ENCODE measurements at places on chromosomes 13 and 19.

DNA sequence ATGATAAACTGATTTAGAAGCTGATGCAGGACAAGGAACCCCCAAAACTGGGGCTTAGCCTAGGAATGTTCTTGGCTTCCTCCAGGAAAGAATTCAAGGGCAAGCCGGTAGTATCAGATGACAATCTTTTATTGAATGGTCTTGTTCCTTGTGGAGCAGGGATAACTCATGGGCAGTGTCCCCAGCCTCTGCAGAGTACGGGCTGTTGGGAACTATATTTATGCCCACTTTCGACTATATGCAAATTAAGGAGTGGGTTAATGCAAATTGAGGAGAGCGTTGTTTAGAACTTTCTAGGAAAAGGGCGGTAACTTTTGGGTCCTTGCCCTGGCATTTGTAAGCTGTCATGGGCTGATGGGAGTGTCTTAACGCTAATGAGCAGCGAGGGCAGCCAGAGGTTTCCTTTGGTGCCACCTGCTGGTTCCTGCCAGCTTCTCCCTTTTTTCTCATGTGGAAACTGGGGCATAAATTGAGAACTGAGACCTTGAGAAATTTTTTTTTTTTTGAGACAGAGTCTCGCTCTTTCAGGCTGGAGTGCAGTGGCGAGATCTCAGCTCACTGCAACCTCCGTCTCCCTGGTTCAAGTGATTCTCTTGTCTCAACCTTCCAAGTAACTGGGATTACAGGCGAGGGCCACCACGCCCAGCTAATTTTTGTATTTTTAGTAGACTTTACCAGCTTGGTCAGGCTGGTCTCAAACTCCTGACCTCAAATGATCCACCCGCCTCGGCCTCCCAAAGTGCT lies 79.4 kb upstream of the ABCC4 start:
- H3K27ac ChIP-seq = no peak overlapping the region
- H3K36me3 ChIP-seq = no peaks in the 10 kb centered on the region
- H3K4me3 ChIP-seq = no peak overlapping the region

DNA sequence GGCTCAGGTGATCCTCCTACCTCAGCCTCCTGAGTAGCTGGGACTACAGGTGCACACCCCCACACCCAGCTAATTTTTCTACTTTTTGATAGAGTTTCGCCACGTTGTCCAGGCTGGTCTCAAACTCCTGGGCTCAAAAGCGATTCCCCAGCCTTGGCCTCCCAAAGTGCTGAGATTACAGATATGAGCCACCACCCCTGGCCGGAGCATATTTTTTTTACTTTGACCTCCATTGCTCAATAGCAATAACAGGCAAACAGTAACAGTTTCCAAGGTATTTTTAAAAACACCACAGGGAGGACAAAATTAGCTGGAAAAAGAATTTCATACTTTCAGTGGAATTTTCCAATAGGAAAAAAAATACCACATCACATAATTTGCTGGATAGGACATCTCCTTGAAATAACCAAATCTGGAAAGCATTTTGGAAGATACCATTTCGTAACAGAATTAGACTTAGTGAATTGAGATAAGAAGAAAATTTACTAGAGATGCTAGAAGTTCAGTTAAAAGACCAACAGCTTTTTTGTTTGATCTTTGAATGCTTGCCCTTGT lies 5.2 kb downstream of the DUXA start:
- no peak overlapping the region for H3K27ac ChIP-seq
- H3K27me3 ChIP-seq = peaks cover 2% of the 10 kb centered on the region
- no peak overlapping the region for H3K4me3 ChIP-seq
- DNase-seq = no peak

DNA sequence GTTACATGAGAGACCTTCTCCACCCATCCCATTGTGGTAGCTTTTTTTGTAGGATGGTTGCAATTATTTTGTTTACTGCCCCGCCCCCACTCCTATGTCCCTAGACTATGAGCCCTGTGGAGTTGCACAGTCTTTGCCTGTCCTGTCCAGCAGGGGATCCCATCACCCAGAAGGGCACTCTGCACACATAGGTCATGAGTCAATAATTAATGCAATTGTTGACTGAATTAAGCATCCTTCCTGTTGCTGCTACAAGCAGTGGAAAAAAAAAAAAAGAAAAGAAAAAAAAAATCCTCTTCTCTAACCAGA lies 14.2 kb downstream of the C19orf81 start:
- H3K4me1 ChIP-seq = peaks cover 4% of the 10 kb centered on the region
- H3K27ac ChIP-seq = no peak overlapping the region
- peaks cover 40% of the 10 kb centered on the region for H3K27me3 ChIP-seq
- DNase-seq = no peak
- no peak overlapping the region for H3K4me3 ChIP-seq

DNA sequence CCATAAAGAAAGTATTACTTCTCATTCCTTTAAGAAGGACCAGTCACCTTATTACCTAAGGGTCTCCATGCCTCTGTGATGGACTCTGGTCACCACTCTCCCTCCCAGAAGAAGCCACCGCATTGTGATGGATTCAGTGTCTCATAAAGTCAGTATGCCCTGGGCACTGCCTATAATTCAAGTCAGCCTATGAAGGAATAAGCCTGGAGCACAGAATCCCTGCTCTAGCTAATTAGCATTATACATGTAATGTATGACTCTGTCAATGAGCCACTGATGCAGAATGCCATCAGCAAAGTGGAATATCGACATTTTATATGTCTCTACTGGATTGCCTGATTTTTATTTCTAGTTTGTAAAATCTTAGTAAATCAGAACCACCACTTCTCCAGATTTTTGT lies 14.9 kb upstream of the FREM2 start:
- no peak overlapping the region for H3K4me3 ChIP-seq
- DNase-seq = no peak
- H3K27ac ChIP-seq = no peak overlapping the region
- no peaks in the 10 kb centered on the region for H3K36me3 ChIP-seq
- H3K4me1 ChIP-seq = no peaks in the 10 kb centered on the region
- peaks cover 11% of the 10 kb centered on the region for H3K27me3 ChIP-seq

DNA sequence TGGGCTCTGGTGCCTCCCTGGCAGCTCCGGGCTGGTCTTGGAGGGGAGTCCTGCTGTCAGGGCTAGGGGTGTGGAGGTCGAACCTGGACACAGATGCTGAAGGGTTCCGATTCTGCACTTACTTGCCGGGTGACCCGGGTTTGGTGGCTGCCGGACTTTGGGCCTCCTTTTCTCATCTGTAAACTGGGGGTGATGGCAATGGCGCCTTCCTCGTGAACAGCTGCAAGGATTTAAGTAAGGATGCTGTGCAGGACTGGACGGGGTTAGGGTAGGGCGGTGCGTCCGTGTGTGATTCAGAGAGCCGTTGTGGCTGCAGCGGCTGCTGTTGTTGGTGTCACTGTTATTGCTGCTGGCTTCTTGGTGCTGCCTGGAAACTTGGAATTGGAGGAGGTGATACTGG lies 2.4 kb downstream of the HPN start:
- DNase-seq = no peak
- H3K4me3 ChIP-seq = no peak overlapping the region
- no peaks in the 10 kb centered on the region for H3K36me3 ChIP-seq
- H3K4me1 ChIP-seq = peaks cover 27% of the 10 kb centered on the region
- H3K27me3 ChIP-seq = peaks cover 4% of the 10 kb centered on the region

DNA sequence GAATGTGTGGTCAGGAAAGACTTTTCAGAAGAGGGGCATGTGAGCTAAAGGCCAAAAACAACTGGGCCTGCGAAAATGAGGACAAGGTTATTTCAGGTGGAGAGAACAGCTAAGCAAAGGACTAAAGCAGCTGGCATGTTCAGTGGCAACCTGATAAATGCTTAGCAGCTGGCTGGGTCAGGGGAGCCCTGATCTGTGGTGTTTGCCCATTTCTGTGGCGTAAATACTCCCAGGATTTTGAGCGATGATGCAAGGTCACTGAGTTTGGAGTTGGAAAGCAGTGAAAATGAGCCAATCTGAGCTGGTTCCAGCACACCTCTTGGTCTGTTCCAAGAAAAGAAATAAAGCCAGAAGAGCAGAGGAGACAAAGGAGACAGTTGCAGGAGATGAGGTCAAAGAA lies 704.3 kb downstream of the UQCRFS1 start:
- no peak for DNase-seq
- H3K27me3 ChIP-seq = peaks cover 2% of the 10 kb centered on the region
- H3K36me3 ChIP-seq = no peaks in the 10 kb centered on the region
- H3K27ac ChIP-seq = no peak overlapping the region
- H3K4me3 ChIP-seq = no peak overlapping the region

DNA sequence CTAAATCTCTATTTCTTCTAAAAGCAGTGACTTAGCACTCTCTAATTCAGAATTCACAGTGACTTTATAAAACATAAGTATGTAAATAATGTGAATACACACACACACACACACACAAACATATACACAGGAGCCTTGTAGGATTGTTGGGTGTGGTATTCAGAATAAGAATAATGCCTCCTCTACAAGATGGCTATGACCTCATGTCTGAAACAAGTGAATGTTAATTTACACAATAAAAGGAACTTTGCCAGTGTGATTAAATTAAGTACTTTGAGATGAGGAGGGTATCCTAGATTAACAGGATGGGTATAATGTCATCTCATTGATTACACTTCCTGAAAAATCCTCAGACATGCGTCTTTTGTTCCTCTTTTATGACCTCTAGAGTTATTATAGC lies 234.6 kb downstream of the SLITRK6 start:
- H3K27me3 ChIP-seq = no peaks in the 10 kb centered on the region
- H3K27ac ChIP-seq = no peak overlapping the region
- no peak overlapping the region for H3K4me3 ChIP-seq
- no peaks in the 10 kb centered on the region for H3K36me3 ChIP-seq
- H3K4me1 ChIP-seq = no peaks in the 10 kb centered on the region

DNA sequence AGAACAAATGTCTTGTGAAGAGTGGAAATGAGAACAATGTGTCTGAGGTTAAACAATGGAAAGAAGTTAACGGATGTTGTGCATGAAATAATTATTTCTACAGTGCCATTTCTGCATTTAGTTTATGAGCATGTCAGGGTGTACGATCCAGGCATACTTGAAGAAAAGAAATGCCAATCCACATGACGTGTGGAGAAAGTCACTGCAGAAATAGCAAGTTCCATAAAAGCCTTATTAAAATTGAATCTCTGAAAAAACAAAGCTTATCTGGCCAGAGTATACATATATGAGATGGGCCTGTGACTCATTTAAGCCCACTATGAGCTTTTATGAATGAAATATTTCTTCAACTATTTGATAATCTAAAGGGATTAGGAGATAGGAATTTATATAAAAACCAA lies 426.1 kb downstream of the EFNB2 start:
- no peak overlapping the region for H3K4me3 ChIP-seq
- no peaks in the 10 kb centered on the region for H3K36me3 ChIP-seq
- H3K27me3 ChIP-seq = peaks cover 2% of the 10 kb centered on the region
- no peak for DNase-seq
- no peaks in the 10 kb centered on the region for H3K4me1 ChIP-seq

DNA sequence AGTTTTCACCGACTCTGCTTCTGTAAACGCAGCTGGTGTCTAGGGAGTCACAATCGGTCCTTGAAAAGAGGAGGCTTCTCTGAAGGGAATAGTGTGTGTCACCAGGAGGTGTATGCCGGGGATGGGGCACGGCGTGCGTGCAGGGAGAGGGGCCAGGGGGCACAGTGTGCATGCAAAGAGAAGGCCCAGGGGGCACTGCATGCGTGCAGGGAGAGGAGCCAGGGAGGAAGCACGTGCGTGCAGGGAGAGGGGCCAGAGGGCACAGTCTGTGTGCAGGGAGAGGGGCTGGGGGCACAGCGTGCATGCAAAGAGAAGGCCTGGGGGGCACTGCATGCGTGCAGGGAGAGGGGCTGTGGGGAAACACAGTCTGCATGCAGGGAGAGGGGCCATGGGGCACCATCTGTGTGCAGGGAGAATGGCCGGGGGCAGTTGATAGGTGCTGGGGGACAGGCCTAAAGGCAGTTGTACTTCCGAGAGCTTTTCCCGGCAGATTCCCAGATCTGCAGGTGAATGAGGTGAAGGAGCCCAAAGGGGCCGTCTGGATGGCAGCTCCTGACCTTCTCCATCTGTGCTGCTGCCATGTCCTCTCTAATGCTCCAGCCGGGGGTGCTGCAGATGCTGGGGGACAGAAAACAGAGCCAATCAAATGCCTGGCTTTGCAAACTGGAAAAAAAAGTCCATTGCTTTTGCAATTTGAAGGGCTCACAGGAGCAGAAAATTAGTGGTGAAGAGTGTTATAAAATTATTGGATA lies 36.4 kb downstream of the ATP11A start:
- H3K36me3 ChIP-seq = no peaks in the 10 kb centered on the region
- H3K4me3 ChIP-seq = no peak overlapping the region
- DNase-seq = no peak
- H3K27ac ChIP-seq = peak overlapping the region; percentile 71
- H3K27me3 ChIP-seq = no peaks in the 10 kb centered on the region
- peaks cover 35% of the 10 kb centered on the region for H3K4me1 ChIP-seq

- peak overlapping the region; percentile 34 for H3K27ac ChIP-seq
- no peaks in the 10 kb centered on the region for H3K36me3 ChIP-seq
- peaks cover 18% of the 10 kb centered on the region for H3K4me1 ChIP-seq
- no peaks in the 10 kb centered on the region for H3K27me3 ChIP-seq
Observed at GRCh38 chr13:29886446-29886845, 36.0 kb upstream of the UBL3 start.

- no peak for DNase-seq
- no peaks in the 10 kb centered on the region for H3K36me3 ChIP-seq
- H3K4me1 ChIP-seq = peaks cover 3% of the 10 kb centered on the region
- peaks cover 4% of the 10 kb centered on the region for H3K27me3 ChIP-seq
- no peak overlapping the region for H3K4me3 ChIP-seq
Observed at GRCh38 chr13:46515803-46516202, 37.2 kb upstream of the LRCH1 start.

DNA sequence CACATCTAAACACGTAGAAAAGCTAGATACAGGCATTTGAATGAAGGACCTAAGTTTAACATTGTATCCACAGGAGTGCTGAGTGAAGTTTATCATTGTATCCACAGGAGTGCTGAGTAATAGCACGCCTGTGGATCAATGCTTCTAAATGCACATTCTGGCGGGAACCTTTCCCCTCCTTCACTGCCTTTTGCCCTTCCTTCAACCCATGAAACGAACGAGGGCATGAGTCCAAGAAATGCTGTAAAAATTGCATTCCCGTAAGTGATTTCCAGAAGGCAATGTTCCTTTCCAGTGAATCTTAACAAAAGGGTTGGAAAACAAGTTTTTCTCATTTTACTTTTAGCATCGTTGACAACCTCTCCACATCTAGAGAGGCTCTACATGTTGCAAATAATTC lies 88.1 kb downstream of the ZDHHC20 start:
- peaks cover 7% of the 10 kb centered on the region for H3K36me3 ChIP-seq
- H3K27me3 ChIP-seq = no peaks in the 10 kb centered on the region
- no peaks in the 10 kb centered on the region for H3K4me1 ChIP-seq

DNA sequence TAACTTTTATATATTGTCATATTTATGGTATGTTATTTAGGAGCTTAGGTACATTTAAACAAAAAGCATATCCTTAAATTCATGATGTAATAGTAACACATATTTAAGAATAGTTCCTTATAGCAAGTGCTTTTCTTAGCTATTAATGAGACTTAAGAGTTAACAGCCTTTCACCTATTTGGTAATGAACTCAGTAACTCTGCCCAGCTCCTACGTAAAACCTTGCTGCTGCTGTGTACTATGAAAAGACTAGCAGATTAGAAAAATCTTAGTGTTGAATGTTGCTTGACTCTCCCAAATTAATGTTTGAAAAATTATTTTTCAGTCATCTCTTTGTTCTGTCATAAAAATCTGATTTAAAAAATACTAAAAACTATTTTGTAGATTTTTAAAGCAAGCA lies 6.9 kb downstream of the GPR180 start:
- DNase-seq = no peak
- no peak overlapping the region for H3K27ac ChIP-seq
- H3K36me3 ChIP-seq = peaks cover 44% of the 10 kb centered on the region
- no peak overlapping the region for H3K4me3 ChIP-seq
- H3K27me3 ChIP-seq = no peaks in the 10 kb centered on the region

- no peaks in the 10 kb centered on the region for H3K27me3 ChIP-seq
- H3K36me3 ChIP-seq = peaks cover 3% of the 10 kb centered on the region
- H3K4me1 ChIP-seq = peaks cover 36% of the 10 kb centered on the region
Observed at GRCh38 chr19:34975056-34975455, 11.0 kb upstream of the ZNF792 start.

All from activated CD4-positive, alpha-beta T cell treated with anti-CD3 and anti-CD28 coated beads for 36 hours (primary cell).